Stimulated activated CD4-positive, alpha-beta T cell treated with anti-CD3 and anti-CD28 coated beads, Interleukin-15, amount 100 ng/mL, for 24 hours (primary cell): ENCODE measurements at places on chromosomes 3 and 15.

DNA sequence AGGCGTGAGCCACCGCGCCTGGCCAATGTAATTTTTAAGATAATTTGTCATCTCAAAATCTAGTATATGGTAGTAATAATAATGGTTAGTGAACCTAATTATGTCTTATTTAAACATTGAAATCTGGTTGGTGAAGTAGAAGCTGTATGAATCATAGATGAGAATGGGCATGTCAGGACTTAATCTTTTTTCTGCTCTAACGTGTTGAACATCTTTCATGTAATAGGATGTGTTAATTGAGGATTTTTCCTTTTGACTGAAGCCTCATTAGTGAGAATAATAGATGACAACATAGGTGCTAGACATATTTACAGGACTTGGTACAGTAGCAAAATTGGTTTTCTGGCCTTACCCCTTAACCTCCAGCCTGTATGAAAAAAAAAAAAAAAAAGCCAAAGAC lies 835.6 kb downstream of the IGSF11 start:
- DNase-seq, result no peak

DNA sequence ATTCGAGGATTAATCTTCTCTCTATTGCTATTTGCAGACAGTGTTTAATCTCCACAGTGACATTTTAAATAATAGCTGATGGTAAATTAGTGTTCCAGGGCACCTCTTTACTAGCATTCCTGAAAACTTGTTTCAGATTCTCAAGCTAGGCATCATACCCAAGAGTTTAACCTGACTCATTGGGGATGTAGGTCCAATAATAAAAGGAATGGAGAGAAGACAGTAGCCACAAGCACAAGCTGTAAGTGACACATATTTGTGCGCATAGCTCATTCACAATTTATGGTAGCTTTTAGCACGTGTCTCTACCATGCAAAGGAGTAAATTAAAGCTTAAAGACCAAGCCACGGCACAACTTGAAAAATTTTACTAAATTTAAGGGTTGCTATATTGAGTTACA lies 171.3 kb upstream of the FAM3D start:
- DNase-seq, result no peak

DNA sequence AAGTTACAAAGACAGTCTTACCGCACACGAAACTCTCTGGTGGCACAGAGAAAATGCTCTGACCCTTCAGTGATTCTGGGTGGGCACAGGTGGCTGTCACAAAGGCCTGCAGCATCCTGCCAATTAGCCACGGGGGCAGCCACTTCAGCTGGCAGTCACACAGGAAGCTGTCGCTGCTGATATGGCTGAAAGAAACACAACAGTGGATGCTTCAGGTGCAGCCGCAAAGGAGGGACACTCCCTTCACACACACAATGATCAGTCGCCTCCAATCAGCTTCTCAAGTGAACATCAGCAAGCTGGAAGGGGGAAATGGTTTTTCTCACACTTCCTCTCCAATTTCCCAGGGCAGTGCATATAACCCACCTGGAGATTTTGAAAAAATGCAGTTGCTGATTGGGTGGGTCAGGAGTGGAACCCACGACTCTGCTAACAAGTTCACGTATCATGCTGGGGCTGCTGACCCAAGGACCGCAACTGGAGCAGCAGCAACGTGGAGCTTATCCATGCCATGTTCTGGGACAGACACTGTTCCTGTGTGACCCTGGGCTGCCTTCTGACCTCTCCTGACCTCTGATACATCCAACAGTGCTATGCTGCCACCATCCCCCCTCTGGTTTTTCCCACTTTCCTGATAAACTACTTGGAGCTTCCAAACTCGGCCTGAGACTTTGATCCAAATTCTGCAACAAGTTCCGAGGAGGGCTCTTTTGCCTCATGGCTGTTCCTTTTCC lies 106.6 kb downstream of the LRIG1 start:
- peak; percentile 47 for DNase-seq

GRCh38 chr3:42839616-42840015 lies 30.4 kb downstream of the ACKR2 start:
- DNase-seq, result peak; percentile 28

DNA sequence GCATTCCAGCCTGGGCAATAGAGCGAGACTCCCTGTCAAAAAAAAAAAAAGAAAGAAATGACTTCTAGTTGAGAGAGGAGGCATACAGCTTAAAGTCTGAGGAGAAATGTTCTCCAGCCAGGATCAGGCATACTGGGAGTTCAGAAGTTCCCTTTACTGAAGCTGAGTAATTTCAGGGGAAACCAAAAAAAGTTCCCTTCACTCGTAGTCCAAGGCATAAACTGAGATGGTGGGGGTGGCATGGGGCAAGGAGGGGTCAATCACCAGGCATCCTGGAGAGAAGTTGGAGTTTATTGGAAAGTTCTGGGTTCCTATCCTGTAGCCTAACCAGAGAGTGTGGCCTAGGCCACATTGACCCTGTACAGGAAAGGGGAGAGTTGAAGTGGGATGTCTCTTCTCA lies 5.9 kb downstream of the GPX1 start:
- DNase-seq, result no peak

- no peak for DNase-seq
Observed at GRCh38 chr3:41202834-41203345, 3.6 kb downstream of the CTNNB1 start.

GRCh38 chr3:141302364-141303141 lies 65.8 kb upstream of the ZBTB38 start:
- no peak for DNase-seq
